Activated T-helper 1 cell treated with anti-CD3 and anti-CD28 coated beads, Interleukin-12 subunit alpha, Interleukin-12 subunit beta, Interleukin-2, Interleukin-4 antibody, amounts not matched to agents 30 ng/mL and 10 ng/mL and 1 ng/mL, durations not matched to agents 14 hours and 24 hours and 36 hours (primary cell): ENCODE measurements at places on chromosomes 1 and 21.
A peak's percentile ranks its signal among the peaks of the same experiment; 100 is the strongest.

DNA sequence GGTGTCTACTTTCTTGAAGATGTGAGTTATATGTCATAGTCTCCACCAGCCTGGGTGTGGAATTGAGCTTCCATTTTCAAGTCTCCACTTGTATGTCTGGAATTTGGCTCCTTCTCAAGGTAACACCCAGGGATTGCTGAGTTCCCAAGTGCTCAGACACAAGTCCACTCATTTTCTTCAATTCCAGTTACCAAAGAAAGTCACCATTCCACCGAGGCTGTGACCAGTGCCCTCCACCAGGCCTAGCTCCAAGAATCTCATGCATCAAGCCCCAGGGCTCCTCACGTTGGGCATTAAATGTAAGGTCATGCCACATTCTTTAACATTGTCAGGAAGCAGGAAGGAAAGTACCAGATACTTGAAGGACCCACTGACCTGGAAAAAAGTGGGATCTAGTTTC is 2.4 kb upstream of the RAB4A start:
- no peak for DNase-seq

GRCh38 chr1:154683820-154684219 is 75.8 kb upstream of the ADAR start:
- no peak for DNase-seq

GRCh38 chr1:203036135-203036534 is 9.8 kb downstream of the PPFIA4 start:
- no peak for DNase-seq

GRCh38 chr1:111197598-111198284 is 2.7 kb downstream of the DENND2D start:
- DNase-seq = no peak

- DNase-seq = no peak
Observed at GRCh38 chr1:182229451-182229850, 162.1 kb downstream of the GLUL start.

GRCh38 chr1:107327446-107327845 is 186.6 kb downstream of the NTNG1 start:
- no peak for DNase-seq

DNA sequence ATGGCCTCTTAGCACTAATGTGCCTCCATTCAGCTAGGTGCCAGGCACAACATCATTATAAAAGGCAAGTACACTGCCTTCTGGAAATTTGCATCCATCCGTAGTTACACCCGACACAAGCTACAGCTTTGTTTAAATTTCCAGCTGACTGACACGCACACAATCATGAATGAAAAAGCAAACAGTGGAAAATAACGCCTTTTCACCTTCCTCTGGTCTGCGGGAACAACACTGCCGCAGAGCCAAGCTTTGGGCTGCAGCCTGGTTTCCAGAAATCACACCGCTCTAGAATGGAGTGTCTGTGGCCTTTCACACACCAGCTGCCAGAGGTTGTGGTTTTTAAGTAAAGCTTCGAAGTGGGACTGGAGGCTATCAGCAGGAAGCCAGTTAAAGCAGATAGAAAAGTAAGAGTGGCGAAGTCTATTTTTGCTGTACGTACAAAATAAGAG is 142.8 kb upstream of the COA6 start:
- peak; percentile 13 for DNase-seq

DNA sequence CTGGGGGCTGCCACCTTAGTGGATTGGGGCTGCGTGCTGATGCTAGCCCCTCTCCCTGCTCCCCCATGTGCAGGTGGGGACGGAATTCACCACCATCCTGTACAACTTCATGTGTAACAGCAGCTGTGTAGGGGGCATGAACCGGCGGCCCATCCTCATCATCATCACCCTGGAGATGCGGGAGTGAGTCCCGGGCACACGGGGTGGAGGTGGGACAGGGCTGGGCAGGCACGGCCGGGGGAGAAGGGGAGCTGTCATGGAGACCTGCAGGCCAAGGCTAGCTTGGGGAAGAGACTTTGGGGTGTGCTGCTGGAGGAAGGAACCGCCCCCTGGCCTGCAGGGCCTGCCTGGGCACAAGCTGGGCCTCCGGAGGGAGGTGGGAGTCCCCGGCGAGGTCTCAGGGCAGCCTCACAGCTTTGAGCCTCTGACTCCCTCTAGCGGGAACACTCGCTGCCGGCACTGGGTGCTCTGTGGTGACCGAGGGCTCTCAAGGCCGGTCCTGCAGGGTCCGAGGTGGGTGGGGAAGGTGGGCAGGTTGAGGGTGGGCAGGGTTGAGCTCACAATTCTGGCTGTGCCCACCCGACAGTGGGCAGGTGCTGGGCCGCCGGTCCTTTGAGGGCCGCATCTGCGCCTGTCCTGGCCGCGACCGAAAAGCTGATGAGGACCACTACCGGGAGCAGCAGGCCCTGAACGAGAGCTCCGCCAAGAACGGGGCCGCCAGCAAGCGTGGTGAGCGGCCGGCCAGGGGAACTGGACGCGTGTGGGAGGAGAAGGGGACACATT is 25.0 kb upstream of the CCDC27 start:
- no peak for DNase-seq

DNA sequence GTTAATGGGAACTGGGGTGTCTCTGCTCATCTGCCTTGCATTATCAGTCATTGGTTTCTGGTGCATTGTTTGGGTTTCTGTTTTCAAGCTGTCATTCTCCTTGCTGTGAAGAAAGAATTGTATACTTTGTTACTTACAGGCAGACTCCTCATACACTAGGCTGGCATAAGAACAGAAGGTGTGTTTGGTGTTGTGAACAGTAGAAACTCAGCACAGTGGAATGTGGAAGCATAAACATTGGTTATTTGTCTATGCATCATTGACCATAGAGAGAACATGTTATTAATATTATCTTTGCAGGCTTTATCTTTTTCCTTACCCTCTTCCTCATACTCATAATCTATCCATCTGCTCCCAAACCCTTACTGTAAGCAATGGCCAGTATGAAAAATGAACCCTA is 18.2 kb downstream of the C1orf87 start:
- no peak for DNase-seq

- no peak for DNase-seq
Observed at GRCh38 chr1:166170075-166170474, 3.3 kb upstream of the FAM78B start.

- no peak for DNase-seq
Observed at GRCh38 chr1:23561076-23561812, 1.9 kb upstream of the ID3 start.

- no peak for DNase-seq
Observed at GRCh38 chr1:26666855-26667254, 29.0 kb upstream of the ARID1A start.

DNA sequence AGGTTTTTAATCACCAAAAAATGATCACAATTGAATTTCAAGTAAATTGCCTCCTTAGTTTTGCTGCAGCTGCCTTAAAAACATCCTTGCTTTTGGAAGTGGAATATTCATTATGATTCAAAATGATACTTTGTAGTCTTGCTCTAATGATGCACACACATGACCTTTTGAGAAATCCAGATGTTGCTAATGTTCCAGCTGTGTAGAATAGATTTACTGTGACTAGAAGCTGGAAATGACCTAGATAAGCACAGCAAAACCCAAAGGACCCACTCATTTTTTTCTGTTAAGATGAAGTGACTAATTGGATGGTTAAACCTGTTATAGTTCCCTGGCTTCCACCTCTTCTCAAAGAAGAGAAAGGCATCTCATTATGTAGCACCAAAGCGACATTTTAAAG is 64.6 kb upstream of the RALGPS2 start:
- no peak for DNase-seq

DNA sequence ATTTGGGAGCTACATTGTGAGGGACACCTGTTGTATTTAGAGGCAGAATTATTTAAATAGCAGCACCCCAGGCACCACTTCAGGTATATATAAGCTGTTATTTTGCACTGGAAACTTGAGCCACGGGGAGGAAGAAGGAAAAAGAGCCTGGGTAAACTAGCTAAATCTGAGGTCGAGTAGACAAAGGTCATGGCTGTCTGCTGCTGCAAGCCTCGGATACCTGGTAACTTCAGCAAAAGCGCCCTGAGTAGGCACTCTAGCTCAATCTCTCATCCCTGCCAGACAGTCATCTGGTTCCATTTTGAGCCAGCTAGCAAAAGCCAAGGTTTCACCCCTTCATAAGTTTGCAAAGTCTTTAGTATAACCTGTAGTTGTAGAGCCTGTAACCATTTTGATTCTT is 101.9 kb upstream of the ZNF644 start:
- no peak for DNase-seq

GRCh38 chr1:224168859-224169380 is 14.1 kb upstream of the DEGS1 start:
- DNase-seq = peak; percentile 59
